ENCODE measurements at places on chromosomes 11 and 22.

DNA sequence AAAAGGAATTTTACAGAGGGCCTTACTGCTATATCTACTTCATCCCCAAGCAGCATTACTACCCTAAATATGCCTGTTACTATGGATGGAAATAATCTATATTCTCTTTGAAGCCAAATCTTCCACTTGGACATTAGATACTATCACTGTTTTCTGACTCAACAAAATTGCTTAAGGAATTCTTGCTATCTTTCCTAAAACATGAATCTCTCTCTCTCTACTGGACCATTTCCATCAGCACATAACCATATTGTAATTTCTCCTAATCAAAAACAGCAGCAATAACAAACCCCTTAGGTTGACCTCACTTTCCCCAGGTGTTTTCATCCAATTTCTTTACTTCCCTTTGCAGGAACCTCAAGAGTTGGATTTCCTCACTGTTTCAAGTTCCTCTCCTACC, 67.9 kb upstream of the BLID start:
- no peak for DNase-seq

- no peak for DNase-seq
Observed at GRCh38 chr11:57361926-57362325, 19.0 kb downstream of the PRG3 start.

DNA sequence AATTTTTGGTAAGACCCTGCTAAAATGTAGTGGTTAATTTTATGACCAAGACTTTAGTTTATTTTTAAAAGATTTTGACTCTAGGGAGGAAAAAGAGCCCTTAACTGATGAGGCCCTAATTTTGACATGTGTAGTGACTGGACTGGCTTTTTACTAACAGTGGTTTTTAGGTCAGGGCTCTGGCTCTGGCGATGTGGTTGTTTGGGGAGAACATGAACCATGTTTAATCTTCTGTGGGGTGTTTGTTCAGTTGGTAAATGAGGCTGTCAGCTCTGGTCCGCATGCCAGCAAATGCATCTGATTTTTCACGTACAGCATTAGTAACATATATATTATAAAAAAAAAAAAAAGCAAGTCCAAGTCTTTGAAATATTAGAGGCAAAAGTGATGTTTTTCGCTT, 104.3 kb downstream of the EXT2 start:
- no peak for DNase-seq

DNA sequence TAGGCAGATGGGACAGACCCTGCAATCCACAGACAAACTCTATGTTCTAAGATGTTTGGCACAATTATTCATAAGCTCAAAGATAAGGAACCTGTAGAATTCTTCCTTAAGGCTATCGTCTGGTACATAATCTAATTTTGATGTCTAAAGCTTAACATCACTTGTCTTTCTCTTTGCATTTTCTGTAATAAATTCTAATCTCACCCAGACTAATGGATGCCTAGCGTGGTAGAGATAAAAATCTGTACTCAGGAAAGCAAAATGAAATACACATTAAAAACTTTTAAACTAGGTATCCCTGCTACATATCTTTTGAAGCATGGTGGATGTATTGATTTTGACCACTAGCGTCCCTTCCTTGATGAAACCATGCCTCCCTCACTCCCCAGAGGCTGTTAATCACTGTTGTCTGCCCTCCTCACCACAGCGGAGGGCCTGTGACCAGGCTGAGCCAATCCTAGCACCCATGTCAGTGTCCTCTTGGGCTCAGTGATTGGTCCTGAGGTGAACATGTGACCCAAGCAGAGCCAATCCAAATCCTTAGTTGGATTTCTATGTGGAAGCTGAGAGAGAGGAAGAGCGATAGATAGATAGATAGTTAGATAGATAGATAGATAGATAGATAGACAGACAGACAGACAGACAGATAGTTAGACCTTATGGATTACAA, 82.2 kb upstream of the GRK3 start:
- DNase-seq, result no peak

DNA sequence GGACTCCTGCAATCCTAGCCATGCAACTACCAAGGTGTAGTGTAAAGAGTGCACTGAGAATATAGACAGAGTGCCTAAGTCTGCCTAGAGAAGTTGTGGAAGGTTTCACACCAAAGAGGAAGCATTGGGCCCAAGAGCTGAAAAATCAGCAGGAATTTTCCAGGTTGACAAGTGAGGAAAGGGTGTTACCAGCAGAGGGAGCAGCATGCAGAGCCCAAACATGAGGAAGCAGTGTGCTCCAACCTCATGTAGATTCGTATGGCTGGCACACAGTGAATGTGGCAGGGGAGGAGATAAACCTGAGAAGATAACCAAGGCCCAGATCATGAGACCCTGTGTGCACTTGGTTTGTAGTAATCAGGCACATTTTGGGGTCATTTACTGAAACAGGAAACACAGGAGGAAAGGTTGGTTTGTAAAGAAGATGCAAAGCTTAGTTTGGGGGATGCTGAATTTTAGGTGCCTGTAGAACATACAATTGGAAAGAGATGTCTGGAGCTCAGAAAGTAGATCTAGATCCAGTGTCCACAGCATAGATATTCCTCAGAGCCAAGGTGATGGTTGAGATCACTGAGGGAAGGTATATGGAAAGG, 1.7 kb downstream of the HPX start:
- DNase-seq, result peak; percentile 52

DNA sequence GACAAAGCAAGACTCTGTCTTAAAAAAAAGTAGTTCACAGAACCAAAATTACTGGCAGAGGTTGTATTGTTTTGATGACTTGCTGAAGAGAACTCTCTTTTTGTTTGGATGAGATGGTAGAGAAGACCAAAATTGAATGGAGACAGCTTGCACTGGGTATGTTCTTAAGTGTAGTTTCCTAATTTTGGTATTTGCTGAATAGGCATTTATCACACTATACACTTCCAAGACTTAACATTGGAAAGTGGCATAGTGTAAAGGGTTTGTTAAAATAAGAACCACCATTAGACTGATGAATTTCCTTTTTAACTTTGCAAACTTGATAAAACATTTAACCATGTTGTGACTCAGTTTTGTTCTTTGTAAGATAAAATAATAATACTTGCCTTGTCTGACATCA, 5.3 kb upstream of the DCUN1D5 start:
- DNase-seq, result no peak

GRCh38 chr11:104049116-104049515, 12.7 kb downstream of the DDI1 start:
- no peak for DNase-seq

DNA sequence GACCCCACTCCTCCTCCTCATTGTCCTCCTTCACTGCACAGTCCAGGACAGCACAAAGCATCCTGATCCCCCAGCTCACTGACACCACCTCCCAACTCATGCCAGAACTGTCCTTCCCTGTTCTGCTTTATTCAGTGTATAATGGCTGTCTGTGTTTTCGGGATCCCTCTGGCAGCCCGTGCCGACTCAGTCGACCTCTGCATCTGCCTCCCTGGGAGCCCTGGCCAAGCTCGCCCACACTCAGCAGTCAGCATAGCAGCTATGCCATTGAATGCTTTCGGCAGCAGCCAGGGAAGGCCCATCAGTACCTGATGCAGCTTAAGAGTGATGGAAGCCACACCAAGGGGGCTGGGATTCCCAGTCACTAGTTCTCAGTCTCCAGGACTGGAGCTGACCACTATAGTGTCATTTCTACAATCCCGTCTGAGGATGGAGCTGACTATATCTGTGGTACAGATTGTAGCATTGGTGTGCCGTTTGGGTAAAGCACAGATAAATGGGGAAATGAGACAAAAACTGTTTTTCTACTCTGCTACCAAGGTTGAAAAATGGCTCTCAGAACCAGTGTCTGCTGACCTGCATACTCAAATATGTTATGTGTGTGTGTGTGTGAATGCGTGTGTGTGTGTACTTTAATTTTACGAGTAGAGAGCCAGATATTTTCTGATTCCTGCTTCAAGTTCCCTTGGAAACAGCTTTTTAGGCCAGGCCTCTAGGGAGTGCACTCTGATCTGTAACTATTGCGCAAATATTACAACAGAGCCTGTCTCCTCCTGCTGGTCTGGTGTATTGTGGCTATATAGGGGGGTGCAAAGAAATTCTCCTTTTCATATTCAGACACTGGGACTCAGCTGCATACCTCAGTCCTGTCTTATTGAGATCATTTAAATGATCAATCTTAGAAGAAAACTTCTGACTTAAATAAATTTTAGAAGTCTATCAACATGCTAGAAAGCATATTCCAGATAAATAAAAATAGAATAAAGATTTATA, 78.8 kb upstream of the TOP3B start:
- no peak for DNase-seq

DNA sequence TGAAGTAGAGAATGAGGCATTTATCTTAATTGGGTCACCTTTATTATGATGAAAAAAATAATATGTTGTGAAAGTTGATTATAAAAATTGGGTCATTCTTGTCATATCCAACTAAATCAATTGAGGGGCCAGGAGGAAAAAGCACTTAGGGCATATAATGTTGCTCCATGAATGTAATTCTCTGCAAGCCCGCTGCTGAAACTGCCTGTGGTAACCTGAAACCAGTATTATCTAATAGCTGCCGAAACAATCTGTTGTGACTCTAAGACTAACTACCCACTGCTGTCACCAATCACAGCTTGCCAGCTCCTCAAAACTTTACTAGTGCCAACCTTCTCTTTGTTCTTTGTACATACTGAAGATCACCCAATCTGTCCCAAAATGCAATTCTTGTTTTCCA, 115.8 kb downstream of the ATG16L2 start:
- DNase-seq, result no peak

- DNase-seq, result no peak
Observed at GRCh38 chr11:44071157-44071556, 5.1 kb downstream of the ACCS start.

All from activated CD4-positive, alpha-beta T cell treated with anti-CD3 and anti-CD28 coated beads, Interleukin-2, amount 50 U/mL, for 48 hours (primary cell).